ENCODE measurements at places on chromosomes 6 and 20.
A peak's percentile ranks its signal among the peaks of the same experiment; 100 is the strongest.

- no peak for DNase-seq
These were observed 127.0 kb downstream of the PHACTR3 start for GRCh38 chr20:59731376-59731775.

DNA sequence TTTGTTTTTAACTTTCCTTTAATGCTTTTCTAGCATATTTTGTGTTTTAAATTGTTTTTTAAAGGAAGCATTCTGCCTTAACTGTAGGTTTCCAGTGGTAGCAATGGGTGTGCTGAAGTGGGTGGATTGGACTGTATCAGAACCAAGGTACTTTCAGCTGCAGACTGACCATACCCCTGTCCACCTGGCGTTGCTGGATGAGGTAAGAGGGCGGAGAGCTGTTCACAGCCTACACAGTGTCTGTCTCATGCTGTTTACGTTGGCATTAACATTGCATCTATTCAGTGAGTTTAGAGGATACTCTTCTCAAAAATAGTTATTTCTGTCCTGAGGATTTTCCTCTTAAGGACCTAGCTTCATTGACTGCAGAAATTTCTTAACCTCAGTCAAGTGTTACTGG, 11.9 kb downstream of the NELFCD start:
- no peak for DNase-seq

DNA sequence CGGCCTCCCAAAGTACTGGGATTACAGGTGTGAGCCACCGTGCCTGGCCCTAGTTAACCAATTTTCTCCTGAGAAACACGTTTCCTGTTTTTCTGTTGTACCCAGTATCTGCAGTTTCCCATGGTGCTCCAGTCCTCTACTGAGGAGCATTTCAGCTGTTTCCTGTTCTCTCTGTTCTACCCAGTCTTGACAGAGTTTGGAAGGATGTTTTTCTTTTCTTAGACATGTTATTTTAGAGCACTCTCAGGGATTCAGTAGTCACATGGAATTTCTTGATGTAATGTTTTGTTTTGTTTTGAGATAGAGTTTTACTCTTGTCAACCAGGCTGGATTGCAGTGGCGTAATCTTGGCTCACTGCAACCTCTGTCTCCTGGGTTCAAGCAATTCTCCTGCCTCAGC, 129.8 kb upstream of the TIAM2 start:
- no peak for DNase-seq

- peak; percentile 33 for DNase-seq
These were observed at the start of gene CCHCR1 for GRCh38 chr6:31157513-31158139. Gene CCHCR1, minus strand, starts transcription at chr6:31157802. Its CDS starts 202 bp downstream, at chr6:31157600.

DNA sequence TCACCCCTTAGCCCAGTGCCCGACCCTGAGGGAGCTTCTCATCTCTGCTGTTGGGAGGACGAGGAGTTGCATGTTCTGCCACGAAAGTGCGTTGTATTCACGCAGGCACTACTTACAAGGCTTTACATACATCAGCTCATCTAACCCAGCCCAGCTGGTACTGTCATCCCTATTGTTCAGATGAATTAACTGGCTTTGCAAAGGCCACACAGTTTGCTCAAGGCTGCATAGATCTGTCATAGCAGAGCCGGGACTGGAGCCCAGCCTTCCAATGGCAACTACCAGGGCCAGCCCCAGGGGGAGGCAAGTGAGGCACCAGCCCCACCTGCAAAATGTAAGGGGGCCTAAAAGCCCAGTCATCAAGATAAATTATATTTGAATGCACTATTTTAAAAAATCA, 257.6 kb downstream of the NFATC2 start:
- DNase-seq, result no peak

GRCh38 chr20:14295238-14295637, 42.2 kb downstream of the FLRT3 start:
- DNase-seq, result no peak

GRCh38 chr20:38159957-38160756, 4.9 kb downstream of the TGM2 start:
- no peak for DNase-seq

GRCh38 chr6:159257846-159258245, 88.6 kb downstream of the FNDC1 start:
- DNase-seq, result no peak

DNA sequence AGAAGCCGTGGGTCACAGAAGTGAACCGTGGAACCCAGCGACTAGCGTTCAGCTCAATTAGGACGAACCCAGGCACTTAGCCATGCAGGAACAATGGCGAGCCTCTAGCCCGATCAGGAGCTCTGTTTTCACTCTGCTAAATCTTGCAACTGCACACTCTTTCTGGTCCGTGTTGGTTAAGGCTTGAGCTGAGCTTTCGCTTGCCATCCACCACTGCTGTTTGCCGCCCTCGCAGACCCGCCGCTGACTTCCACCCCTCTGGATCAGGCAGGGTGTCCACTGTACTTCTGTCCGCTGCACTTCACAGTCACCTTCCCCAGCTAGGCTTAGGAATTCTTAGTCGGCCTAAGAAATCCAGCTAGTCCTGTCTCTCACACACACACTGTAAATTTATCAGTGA, 25.7 kb upstream of the SLC32A1 start:
- DNase-seq, result no peak

DNA sequence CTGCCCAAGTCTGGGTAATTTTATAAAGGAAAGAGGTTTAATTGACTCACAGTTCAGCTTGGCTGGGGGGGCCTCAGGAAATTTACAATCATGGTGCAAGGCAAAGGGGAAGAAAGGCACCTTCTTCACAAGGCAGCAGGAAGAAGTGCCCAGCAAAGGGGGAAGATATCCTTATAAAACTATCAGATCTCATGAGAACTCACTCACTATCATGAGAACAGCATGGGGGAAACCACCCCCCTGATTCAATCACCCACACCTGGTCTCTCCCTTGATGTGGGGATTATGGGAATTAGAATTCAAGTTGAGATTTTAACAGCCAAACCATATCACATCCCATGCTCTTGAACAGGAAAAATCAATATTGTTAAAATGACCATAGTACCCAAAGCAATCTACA, 215.2 kb upstream of the TAB2 start:
- no peak for DNase-seq

GRCh38 chr6:107576852-107577251, 86.9 kb downstream of the SOBP start:
- DNase-seq, result no peak

- DNase-seq, result no peak
These were observed 626.1 kb downstream of the COL12A1 start for GRCh38 chr6:74579794-74580193.

GRCh38 chr6:156976216-156977127, 199.3 kb downstream of the ARID1B start:
- DNase-seq, result no peak

DNA sequence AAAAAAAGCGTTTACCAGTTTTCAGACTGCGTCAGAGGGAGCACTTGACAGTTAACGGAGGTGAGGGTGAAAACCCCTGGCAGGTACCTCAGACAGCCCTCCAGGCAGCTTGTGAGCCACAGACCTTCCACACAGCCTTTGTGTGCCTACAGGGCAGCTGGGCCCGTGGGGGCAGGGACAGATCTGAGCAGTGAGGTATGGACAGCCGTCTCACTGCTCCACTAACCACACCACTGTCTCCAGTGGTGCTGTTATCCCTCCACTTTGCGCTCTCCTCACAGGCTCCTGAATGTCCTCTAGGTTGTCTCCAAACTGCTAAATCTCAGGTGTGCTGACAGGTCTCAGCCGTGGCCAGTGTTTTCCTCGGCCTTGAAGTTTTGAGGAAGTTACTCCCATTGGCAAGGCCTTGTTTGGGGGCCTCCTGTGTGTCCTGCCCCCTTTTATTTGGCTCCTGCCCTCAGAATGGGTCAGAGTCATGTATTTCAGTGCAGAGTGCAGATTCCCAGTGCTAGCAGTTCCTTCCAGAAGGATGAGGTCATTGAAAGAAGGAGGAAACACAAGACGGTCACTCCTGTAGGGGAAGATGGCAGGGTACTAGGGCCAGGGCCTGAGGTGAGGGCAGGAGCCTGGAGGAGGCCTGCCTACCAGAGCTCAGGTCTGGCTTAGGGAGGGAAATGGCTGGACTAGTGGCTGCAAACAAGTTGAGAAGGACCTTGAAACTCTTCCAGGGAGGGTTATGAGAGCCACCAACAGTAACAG, 11.8 kb downstream of the GFRA4 start:
- peak; percentile 40 for DNase-seq

DNA sequence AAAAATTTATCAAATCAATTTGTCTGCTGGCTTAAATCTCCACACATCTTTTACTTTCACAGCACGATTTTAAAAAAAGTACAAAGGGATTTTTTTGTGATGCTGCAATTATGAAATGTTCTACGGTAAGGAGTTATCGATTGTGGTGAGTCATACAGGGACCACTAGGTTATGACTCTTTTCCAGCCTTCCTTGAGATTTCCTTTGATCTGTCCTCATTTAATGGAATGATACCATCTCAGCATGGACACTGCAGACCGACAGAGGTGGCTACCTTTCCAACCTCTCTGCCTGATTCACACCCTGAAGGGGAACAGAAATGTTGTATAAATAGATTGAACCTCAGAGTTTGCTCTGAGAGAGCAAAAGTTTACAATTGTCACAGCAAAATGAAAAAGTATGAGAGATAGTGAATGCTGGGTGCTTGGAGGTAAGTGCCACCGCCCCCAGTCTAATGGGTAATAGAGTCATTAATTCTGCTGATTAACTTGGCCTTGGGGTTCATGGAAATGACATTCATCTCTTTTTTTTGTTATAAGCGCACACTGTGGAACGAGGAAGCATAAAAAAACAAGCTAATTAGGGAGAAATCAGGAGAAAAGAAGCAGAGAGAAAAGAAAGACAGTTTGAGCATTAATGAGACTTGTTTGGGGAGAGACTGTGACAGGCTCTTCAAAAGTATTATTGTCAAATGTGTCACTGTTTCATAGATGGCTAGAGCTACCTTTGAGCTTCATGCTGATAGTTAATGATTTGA, 306.0 kb downstream of the RNF144B start:
- no peak for DNase-seq

DNA sequence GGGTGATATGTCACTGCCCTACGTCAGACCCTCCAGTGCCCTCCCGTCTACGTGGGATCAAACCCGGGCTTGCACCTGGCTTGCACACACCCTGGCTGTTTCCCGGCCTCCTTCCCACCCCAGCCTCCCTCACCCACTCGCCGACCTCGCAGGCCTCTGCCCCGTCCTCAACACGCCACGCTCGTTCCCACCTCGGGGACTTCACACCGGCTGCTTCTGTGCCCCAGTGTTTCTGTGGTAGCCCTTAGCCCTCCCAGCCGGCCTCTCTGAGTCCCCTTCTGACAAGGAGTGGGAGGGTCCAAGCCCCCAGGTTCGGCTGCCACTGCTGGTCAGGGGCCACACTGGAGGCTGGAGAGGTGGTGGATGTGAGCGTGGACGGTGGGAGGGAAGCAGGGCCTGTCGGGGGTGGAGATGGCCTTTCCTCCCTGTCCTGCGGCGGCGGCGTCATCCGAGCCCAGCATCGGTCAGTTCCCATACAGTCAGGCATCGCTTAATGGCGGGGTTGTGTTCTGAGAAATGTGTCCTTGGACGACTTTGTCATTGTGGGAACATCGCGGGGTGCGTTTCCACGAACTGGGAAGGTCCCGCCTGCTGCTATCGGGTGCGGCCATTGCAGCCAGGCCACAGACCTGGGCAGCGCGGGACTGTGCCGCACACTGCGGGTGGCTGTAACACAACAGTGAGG, 11.4 kb upstream of the KIF25 start:
- no peak for DNase-seq

DNA sequence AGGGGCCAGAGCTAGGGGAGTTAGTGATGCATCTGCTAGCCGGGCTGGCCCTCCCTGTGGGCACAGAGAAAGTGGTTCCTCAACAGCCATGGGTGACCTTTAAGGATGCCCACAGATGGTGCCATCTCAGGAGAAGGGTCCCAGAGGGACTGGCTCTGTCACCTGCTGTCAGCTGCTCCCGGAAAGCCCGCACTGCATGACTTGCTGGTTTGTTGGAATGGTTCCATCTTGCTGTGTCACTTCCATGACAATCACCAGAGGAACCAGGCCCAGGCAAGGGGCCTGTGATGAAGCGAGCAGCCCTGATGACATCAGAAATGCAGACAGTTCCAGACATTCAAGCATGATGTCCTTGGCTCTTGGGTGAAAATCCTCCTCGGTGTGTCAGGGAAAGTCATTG, 125.2 kb downstream of the PHACTR3 start:
- DNase-seq, result no peak

- DNase-seq, result no peak
These were observed 3.6 kb upstream of the EPPIN start for GRCh38 chr20:45550765-45551164.

GRCh38 chr6:168927026-168927425, 326.6 kb downstream of the THBS2 start:
- no peak for DNase-seq

- no peak for DNase-seq
These were observed 4.7 kb downstream of the ADRM1 start for GRCh38 chr20:62307226-62308101.

DNA sequence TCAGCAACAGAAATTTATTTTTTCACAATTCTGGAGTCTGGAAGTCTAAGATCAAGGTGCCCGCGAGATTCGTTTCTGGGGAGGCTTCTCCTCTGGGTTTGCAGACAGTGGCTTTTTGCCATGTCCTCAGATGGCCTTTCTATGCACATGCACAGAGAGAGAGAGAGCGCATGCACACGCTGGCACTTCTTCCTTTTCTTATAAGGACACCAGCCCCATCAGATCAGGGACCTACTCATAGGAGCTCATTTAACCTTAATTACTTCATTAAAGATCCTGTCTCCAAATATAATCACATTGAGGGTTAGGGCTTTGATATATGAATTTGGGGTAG, 260.7 kb upstream of the PLCB4 start:
- no peak for DNase-seq

DNA sequence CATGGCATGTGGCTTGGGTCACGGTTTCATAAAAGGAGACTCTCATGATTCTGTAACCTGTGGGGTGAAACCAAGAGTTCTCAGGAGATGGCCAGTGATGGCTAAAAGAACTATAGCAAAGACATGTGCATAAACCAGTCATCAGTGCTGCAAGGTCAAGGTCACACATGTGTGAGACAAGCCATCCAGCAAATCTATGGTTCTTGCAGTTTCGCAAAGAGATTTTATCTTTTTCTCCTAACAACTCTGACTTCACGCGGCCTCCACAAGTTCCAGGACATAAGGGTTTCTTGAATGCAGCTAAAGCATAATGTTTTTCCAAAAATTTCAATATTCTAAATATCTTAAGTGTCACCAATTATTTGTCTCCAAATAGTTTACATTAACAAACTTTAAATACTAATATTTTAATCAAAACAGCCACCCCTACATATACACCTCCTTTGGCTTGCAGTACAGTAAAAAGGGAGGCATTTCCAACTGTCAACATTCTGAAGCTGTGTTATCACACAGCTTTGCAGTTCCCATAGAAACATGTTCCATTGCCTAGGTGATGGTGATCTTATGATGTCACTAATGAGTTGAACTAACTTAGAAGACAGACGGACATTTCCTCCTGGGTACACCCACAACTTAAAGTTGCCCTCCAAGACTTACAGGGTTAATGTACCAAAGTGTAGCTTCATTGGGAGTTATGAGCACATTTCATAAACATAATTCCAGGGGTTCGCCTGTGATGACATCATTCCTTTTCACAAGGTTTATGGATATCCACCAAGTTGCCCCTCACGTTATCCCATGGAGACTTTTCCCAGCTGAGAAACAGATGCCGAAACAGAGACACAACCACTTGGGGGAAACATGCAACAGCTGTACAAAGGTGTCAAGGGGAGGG, 250.9 kb upstream of the PDE10A start:
- DNase-seq, result no peak

Data from DMS79 treated with DMSO at 0.1 percent for 48 hours (cell line).